ENCODE measurements at places on chromosomes 3 and 15.
A peak's percentile ranks its signal among the peaks of the same experiment; 100 is the strongest.

DNA sequence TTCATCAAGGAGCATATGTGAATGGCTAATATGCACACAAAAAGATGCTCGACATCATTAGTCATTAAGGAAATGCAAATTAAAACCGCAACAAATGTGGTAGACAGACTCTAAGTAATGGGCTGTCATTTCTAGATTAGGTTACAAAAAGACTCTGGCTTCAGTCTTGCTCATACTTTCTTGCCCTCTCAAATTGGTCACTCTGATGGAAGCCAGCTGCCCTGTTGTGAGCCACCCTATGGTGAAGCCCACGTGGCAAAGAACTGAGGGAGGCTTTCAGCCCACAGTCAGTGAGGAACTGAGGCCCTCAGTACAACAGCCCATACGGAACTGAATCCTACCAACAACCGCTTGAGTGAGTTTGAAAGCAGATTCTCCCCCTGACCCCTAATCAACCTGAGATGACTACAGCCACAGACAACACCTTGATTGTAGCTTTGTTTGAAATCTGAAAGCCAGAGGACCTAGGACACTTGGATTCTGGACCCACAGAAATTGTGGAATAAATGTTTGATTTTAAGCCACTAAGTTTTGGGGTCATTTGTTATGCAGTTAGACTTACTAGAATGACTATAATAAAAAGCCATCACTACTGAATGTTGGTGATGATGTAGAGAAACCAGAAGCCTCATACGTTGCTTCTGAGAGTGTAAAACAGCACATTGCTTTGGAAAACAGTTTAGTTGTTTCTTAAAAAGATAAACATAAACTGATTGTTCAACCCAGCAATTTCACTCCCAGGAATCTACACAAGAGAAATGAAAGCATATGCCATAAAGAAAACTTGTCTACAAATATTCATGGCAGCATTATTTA, 45.7 kb downstream of the EHHADH start:
- no peak for DNase-seq

DNA sequence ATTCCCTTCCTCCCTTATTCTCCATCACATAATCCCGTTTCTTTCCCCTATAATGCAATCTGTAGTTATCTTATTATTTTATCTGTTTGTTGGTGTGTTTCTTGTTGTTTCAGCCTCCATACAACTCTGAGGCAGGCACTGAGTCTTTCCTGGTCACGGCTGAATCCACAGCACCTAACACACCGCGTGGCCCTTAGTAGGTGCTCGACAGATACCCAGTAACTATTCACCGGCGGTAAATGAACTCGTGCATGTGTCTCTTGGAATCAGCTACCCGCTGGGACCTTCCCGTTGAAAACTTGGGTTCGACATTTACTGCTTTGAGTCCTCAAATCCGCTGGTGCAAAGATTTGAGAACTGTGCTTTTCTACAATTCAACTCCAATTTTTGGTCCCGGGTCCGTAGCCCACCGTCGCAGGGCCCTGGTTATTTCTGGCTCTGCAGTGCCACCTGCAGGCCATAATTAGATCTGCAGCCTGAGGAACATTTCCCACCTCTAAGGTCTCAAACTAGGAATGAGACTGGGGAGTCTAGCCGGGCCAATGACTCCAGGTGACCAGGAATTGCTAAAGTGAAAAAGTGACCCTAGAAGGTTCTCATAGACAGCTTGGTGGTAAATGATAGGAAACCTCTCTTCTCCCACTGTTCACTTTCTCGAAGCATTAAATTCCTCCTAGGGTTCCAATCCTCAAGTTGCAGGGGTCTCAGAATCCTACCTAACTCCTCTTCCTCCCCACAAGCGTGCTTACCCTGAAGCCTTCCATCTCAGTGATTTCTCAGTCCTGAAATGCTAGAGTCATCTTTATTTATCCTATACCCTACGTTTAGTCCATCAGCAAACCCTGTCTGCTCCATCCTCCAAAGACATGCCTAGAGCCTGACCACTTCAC, 40.0 kb upstream of the TRH start:
- DNase-seq, result peak; percentile 40

DNA sequence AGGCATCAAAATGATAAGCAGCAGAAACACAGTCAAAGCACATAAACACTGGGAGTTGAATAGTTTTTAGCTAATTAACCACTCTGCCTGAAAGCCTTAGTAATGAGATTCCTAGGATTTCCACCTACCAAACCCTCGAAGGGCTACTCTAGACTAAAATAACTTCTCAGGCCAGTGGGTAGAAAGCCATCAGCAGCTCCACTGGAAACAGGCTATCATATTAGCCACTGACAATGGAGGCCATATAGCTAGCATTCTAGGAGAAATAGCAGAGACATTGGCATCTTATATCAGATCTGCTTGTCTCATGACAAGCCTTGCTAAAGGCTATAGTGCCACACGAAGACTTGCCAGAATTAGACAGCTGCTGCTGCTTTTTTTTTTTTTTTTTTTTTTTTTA, 4.5 kb upstream of the CAPN3 start:
- no peak for DNase-seq

GRCh38 chr3:88220126-88220525, 70.4 kb downstream of the C3orf38 start:
- no peak for DNase-seq

Data from CD4-positive, alpha-beta T cell treated with Interleukin-21 for 1 hour (primary cell).